ELR (cell line): ENCODE measurements at places on chromosomes 16 and 17.

DNA sequence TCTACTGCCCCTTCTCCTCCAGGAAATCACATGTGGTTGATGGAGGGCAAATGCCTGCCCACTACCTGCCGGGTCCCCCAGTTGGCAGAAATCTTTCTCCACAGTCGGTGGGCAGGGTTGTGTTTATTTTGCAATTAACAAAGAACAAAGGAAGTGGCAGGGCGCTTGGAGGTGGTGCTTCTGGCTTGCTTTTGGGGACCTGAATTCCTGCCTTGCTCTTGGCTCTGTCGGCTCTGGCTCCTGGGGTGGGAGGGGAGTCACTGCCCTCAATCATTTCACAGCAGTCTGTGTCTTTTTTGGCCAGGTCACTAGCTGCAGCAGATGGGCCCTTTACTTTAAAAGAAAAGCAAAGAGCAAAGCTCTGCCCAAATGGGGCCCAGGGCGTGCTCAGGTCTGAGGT is 69.2 kb downstream of the C16orf78 start:
- no peak for DNase-seq

GRCh38 chr16:56300891-56301850 is 109.9 kb downstream of the GNAO1 start:
- DNase-seq = peak; percentile 46

GRCh38 chr16:49799172-49799571 is 56.7 kb downstream of the ZNF423 start:
- DNase-seq = no peak

GRCh38 chr17:46264456-46265198 is 30.3 kb upstream of the LRRC37A start:
- DNase-seq = peak; percentile 99

GRCh38 chr17:63589646-63590045 is 11.0 kb upstream of the TACO1 start:
- DNase-seq = no peak

DNA sequence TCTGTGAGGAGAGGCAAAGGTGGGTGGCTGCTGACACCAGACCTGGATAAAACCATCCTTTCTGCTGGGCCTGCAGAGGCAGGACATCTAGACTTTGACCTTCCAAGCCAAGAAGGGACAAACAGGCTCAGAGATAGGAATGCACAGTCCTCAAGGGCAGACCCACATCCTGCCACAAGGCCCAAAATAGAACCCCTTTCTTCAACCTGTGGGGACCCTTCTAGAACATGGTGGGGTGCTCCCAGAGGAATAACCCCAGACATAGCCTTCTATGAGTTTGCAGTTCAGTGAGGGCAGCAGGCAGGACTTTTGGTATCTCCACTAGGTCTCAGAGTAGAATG is 3.8 kb upstream of the CBFB start:
- no peak for DNase-seq

GRCh38 chr16:2204416-2205103 is 694 bp upstream of the MLST8 start:
- no peak for DNase-seq

- no peak for DNase-seq
Observed at GRCh38 chr17:27888945-27889344, 4.2 kb downstream of the LYRM9 start.

GRCh38 chr17:44205962-44206824 is 6.5 kb upstream of the ATXN7L3 start:
- DNase-seq = peak; percentile 42

DNA sequence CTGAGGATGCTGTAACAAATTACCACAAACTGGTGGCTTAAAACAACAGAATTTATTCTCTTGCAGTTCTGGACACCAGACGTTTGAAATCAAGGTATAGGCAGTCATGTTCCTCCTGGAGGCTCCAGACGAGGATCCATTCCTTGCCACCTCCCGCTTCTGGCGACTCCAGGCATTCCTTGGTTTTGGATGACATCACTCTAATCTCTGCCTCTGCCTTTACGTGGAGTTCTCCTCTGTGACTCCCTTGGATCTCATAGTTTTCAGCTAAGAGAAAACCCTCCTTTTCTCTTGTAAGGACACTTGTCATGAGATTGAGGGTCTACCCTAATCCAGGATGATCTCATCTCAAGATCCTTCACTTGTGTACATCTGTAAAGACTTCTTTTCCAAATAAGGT is 31.4 kb upstream of the HS3ST3B1 start:
- no peak for DNase-seq

GRCh38 chr16:3282103-3282729 is 1.1 kb upstream of the ZNF263 start:
- peak; percentile 78 for DNase-seq

DNA sequence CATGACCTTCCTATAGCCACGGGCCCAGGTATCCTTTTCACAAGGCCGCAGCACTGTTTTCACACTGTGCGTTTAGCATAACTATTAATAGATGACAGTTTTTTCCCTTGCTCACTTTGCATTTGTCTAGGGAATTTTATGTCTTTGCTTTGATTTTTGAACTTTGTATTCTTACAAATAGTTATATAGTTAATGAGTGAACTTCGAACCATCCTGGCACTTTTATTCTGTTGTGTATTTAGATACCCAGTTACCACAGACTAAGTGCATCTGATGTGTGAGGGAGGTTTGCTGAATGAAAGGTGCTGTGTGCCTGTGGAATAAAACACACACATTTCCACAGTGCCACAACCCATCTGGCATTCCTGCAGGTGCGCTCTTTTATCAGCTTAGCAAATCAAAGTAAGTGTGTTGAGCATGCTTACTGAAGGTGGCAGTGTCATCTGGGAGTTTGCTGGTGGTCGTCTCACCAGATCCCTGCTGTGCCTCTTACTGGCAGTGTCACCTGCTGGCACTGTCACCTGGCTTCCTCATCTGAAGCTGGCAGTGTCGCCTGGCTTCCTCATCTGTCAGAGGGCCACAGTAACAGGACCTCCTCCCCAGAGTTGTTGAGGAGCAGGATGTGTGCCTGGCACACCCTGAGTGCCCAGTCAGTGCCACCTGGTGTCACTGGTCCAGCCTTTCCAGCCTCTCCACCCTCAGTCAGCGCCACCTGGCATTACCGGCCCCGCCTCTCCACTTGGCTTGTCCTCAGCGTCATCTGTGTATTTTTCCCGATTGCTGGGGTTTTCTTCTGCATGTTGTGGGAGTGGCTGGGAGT is 37.6 kb downstream of the USP10 start:
- no peak for DNase-seq

- no peak for DNase-seq
Observed at GRCh38 chr17:19911033-19911432, 43.3 kb upstream of the ULK2 start.

DNA sequence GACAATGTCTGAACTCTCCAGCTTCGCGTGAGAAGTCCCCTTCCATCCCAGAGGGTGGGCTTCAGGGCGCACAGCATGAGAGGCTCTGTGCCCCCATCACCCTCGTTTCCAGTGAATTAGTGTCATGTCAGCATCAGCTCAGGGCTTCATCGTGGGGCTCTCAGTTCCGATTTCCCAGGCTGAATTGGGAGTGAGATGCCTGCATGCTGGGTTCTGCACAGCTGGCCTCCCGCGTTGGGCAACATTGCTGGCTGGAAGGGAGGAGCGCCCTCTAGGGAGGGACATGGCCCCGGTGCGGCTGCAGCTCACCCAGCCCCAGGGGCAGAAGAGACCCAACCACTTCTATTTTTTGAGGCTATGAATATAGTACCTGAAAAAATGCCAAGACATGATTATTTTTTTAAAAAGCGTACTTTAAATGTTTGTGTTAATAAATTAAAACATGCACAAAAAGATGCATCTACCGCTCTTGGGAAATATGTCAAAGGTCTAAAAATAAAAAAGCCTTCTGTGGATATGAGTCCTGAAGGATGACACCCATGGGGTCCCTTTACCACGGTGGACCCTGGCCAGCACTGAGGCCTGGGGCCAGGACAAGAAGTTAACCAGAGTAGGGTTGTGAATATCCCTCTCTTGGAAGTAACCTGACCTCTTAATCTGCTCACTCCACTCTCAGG is 10.5 kb upstream of the ITGAD start:
- peak; percentile 59 for DNase-seq

DNA sequence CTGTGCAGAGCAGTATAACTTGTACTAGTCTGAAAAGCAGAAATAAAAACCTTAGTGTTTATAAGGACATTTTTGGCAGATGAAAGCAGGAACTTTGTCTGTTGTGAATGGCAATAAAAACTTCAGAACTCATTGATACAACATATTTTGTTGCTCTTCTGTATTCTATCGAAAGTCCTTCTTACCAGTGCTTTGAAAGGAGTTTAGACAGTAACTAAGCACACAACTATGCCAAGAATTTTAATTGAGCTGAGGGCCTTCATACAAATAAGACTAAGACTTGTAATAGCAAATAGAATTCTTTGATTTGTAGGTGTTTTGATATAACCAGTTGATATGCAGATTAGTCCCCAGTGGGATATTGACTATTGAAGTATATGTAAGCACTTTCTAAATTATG is 308.4 kb downstream of the ZFHX3 start:
- DNase-seq = peak; percentile 57

DNA sequence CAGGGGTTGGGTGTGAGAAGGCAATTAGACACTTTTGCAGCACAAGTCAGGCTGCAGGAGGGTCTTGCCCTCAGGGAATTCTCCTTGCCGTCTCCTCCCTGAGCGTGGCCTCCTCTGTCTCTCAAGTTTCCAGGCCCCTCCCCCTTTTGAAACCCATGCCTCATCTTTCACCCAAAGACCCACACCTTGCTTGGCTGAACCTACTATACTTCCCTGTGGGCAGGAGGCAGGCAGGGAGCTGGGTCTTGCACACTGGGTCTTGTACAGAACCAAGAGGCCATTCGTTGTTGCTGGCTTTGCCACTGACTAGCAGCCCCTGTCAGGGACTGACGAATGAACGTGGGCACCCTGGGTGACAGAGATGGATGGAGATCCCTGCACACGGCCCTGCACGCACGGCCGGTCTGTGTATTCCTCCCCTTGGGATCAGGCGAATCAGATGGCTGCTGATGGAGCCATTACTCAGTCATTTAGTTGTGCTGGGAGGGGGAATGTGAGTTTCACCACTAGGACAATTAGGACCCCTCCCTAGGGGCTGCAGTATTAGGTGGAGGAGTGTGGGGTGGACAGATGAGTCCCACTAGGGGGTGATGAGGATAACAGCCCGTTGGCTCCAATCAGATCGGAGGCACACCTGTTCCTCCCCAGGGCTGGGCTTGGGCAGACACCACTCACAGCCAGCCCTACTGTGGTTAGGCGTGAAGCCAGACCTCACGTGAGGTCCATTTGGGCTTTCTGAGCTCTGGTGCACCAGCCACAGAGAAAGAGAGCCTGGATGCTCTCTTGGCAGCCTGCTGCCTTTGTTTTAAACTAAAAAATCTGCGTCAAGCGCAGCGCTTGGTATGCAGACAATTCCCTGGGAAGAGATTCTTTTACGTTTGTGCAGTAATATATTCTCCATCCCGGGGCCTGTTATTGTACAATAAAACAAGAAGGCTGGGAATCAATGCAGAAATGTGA is 167.7 kb upstream of the WSCD1 start:
- no peak for DNase-seq

DNA sequence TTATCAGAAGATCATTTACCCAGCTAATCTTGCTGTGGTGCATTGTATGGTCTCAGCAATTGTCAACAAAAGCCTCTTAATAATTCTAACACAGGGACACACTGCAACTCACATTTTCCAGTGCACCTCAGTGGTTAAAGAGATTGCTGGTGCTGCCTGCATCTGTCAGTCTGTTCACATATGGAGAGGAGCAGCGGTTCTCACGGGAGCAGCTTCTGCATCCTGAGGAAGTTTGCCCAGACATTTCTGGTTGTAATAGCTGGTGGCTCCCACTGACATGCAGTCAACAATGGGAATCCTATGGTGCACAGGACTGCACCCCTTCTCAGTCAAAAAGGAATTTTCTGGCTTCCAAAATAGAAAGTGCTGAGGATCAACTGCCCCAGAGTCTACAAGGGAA is 7.8 kb downstream of the GGA2 start:
- DNase-seq = no peak

GRCh38 chr16:88200896-88201185 is 181.9 kb upstream of the ZNF469 start:
- no peak for DNase-seq

DNA sequence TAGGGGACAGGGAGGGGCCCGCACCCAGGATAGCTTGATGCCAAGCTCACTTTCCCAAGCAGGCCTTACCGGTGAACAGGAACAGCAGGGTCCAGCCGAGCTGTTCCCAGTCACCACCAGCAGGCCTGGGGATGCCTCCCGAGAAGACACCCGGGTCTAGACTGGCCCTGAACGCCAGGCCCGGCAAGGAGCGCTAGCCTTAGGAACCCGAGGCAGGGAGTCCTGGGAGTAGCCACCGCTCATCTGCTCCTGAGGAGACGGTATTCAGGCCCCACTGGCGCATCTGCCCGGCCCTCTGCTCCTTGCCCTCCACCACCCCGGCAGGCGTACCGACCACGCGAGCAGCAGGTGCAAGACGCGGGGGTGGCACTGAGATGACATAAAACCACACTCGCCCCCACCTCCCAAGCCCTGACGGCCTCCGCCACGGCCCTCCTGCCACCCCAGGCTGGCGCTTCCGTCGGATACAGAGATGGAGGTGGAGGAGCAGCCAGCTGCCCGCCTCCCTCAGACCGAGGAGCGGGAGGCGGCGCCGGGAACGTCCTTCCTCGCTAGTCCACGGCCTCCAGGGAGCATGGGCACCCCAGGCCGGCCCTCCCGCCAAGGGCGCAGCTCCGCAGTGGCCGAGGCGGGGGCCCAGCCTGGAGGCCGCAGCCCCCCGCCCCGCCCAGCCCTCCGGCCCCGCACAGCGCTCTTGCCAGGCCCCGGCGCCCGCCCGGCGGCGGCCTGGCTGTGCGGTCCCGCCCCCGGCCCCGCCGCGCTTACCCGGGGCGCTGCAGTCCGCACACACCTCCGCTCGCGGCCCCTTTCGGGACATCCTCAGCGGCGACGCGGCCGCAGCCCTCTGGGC is 661 bp downstream of the GIT1 start:
- DNase-seq = peak; percentile 63

DNA sequence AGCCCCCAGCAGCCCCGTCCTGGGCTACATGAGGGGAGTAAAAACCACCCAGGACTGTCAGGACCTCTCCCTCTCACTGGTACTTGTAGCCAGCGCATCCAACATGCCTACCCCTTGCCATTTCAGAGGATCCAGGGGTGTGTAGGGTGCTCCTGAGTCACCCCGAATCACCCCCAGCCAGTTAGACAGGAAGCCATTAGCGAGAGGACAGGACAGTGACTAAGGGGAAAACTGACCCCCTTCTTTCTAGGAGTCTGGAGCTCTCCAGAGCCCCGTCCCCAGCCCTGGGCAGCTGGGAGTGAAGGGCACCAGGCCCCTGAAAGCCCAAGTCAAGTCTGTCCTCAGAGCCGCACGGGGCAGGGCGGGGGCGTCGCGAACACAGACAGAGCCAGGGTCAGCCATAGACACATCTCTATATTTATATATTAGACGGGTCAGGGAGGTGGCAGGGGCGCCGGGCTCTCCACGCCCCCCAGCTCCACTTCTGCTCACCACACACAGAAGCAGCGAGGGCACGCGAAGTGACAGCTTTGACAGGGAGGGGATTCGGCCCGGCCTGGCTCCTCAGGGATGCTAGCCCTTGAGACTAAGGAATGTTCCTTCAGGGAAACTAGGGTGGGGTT is 485 bp upstream of the GDPD3 start:
- peak; percentile 66 for DNase-seq

GRCh38 chr17:40108970-40109824 is 8.8 kb upstream of the NR1D1 start:
- DNase-seq = no peak

GRCh38 chr16:4523686-4524085 is 14.9 kb downstream of the CDIP1 start:
- DNase-seq = no peak
